ENCODE measurements at places on chromosomes 12 and 14.
A peak's percentile ranks its signal among the peaks of the same experiment; 100 is the strongest.

GRCh38 chr14:33569821-33570687, 380.8 kb downstream of the EGLN3 start:
- no peaks in the 10 kb centered on the region for H3K36me3 ChIP-seq
- no peak for DNase-seq
- no peaks in the 10 kb centered on the region for H3K27me3 ChIP-seq
- H3K4me1 ChIP-seq, result peaks cover 19% of the 10 kb centered on the region

DNA sequence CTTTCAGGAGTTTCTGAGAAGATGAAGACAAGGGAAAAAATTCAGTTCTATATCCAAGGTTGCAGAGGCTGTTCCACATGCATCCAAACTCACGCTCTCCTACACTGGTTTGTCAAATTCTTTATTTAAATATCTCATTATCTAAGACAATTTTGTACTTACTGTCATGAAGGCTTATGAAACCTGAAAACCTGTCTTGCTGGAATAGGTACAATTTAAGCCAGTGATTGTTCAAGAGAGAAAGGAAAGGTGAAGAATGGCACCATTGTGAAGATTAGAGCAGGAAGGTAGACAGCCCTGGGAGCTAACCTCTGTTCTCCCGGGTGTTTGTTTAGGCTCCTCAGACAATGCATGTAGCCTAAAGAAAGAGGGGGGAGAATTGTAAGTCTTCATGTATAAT, 315.1 kb upstream of the PRKD1 start:
- no peak overlapping the region for H3K4me3 ChIP-seq
- no peaks in the 10 kb centered on the region for H3K27me3 ChIP-seq
- no peak for DNase-seq
- no peaks in the 10 kb centered on the region for H3K36me3 ChIP-seq
- H3K4me1 ChIP-seq, result no peaks in the 10 kb centered on the region

- peaks cover 77% of the 10 kb centered on the region for H3K36me3 ChIP-seq
- peaks cover 33% of the 10 kb centered on the region for H3K4me1 ChIP-seq
- DNase-seq, result no peak
- no peak overlapping the region for H3K4me3 ChIP-seq
- no peak overlapping the region for H3K27ac ChIP-seq
Observed at GRCh38 chr14:22910916-22911315, 8.0 kb downstream of the RBM23 start.

DNA sequence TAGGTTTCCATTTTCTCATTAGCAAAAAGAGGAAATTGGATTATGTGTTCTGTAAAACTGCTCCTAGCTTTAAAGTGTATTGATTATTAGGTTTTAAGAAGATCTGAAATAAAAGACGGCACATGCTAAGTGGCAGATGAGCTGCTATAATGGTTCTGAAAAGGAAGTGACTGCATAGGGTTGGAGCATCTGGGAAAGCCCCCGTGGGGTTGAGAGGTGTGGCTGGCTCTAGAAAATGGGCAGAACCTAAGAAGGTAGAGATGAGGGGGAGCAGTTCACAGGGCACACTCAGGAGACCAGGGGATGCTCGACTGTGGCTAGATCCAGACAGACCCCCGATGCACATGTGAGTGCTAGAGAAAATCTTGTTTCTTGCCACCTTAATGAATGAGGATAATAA, 1.9 kb downstream of the IFNG-AS1 start:
- no peak for DNase-seq
- H3K27ac ChIP-seq, result no peak overlapping the region
- H3K27me3 ChIP-seq, result no peaks in the 10 kb centered on the region
- no peaks in the 10 kb centered on the region for H3K4me1 ChIP-seq
- no peak overlapping the region for H3K4me3 ChIP-seq
- H3K36me3 ChIP-seq, result no peaks in the 10 kb centered on the region

GRCh38 chr12:125243811-125244210, 178.6 kb downstream of the AACS start:
- H3K27ac ChIP-seq, result no peak overlapping the region
- H3K4me3 ChIP-seq, result no peak overlapping the region
- H3K4me1 ChIP-seq, result no peaks in the 10 kb centered on the region
- DNase-seq, result no peak
- H3K36me3 ChIP-seq, result no peaks in the 10 kb centered on the region

GRCh38 chr12:49583366-49584094, 15.6 kb upstream of the MCRS1 start:
- no peaks in the 10 kb centered on the region for H3K36me3 ChIP-seq
- H3K27me3 ChIP-seq, result no peaks in the 10 kb centered on the region
- H3K27ac ChIP-seq, result peak overlapping the region; percentile 50
- peaks cover 23% of the 10 kb centered on the region for H3K4me1 ChIP-seq
- no peak for DNase-seq
- no peak overlapping the region for H3K4me3 ChIP-seq

- H3K4me3 ChIP-seq, result no peak overlapping the region
- no peaks in the 10 kb centered on the region for H3K36me3 ChIP-seq
- no peaks in the 10 kb centered on the region for H3K27me3 ChIP-seq
Observed at GRCh38 chr12:24491968-24492367, 456.9 kb downstream of the BCAT1 start.

DNA sequence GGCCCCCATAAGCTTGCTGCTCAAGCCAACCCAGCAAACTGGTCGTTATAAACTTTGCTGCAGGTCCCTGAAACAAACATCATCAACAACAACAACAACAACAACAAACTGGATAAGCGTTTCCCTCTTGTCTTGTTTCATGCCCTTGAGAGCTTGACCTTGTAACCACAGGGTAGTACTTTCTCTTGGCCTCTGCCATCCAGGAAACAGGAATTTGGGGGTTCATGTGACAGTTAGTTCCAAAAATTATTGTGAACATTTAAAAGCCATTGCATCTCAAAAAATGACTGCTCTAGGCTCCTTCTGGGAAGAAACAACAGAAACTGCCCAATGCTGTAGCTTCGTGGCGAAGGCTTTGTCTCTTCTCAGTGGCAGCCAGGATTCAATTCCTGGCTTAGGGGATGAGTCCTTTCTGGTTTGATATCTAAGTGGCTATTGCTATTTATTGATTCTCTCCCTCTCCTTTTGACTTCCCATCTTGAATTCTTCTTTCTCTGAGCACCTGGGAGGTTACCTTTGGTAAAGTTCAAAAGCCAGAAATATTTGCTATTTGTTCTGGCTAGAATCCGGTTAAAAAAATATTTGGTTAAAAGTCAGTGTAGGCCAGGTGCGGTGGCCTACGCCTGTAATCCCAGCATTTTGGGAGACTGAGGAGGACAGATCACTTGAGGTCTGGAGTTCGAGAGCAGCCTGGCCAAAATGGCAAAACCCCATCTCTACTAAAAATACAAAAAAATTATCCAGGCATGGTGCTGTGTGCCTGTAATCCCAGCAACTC, 52.0 kb upstream of the CPM start:
- no peaks in the 10 kb centered on the region for H3K4me1 ChIP-seq
- no peak overlapping the region for H3K4me3 ChIP-seq
- H3K27ac ChIP-seq, result no peak overlapping the region
- no peak for DNase-seq

GRCh38 chr12:8157484-8158198, 826 bp downstream of the ZNF705A start:
- no peaks in the 10 kb centered on the region for H3K36me3 ChIP-seq
- H3K4me1 ChIP-seq, result no peaks in the 10 kb centered on the region
- no peak overlapping the region for H3K4me3 ChIP-seq
- no peak for DNase-seq

DNA sequence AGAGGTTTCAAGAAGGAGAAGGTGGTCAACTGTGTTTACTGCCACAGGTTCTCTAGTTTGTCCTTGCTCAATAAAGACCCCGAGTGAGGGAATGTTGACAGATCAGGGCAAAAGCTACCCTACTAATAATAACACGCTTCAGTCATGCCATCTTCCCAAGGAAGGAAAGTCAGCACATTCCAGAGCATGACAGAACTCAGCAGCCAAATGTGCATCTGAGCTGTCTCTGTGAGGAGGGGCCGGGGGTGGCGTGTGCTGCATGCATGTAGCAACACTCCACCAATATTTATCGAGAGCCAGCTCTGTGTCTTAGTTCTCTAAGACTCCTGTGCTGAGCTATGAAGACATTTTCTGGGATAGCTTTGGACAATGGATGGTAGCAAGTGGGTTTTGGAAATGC, 260.4 kb downstream of the DPF3 start:
- DNase-seq, result peak; percentile 53
- no peak overlapping the region for H3K4me3 ChIP-seq
- peaks cover 6% of the 10 kb centered on the region for H3K4me1 ChIP-seq
- H3K27ac ChIP-seq, result no peak overlapping the region
- no peaks in the 10 kb centered on the region for H3K36me3 ChIP-seq
- H3K27me3 ChIP-seq, result no peaks in the 10 kb centered on the region

- H3K4me1 ChIP-seq, result no peaks in the 10 kb centered on the region
- no peak overlapping the region for H3K27ac ChIP-seq
- no peaks in the 10 kb centered on the region for H3K27me3 ChIP-seq
- no peak for DNase-seq
- no peaks in the 10 kb centered on the region for H3K36me3 ChIP-seq
Observed at GRCh38 chr12:70096759-70097410, 146.3 kb upstream of the CNOT2 start.

DNA sequence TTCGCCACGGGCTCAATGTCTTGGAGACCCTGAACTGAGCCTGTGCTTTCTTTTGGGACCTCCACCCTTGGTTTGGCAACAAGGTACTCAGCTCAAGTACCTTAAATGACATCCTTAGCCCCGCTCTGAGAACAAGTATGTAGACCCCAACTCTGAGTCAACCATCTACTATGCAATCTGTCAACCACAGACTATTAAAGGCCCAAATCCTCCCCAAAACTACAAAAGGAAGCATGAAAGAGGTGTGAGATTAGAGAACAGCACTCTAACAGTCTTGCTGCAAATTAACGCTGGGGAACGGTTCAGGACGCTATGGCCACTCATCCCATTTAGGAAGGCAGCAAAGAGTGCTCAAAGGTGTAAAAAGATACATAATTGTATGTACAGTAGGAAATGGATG, 52.1 kb downstream of the CCDC88C start:
- no peaks in the 10 kb centered on the region for H3K27me3 ChIP-seq
- no peaks in the 10 kb centered on the region for H3K36me3 ChIP-seq
- H3K4me1 ChIP-seq, result peaks cover 13% of the 10 kb centered on the region
- no peak overlapping the region for H3K27ac ChIP-seq
- no peak for DNase-seq

- no peak overlapping the region for H3K27ac ChIP-seq
- no peaks in the 10 kb centered on the region for H3K36me3 ChIP-seq
- H3K27me3 ChIP-seq, result no peaks in the 10 kb centered on the region
- H3K4me1 ChIP-seq, result no peaks in the 10 kb centered on the region
- H3K4me3 ChIP-seq, result no peak overlapping the region
- DNase-seq, result no peak
Observed at GRCh38 chr12:132178801-132179401, 34.6 kb downstream of the NOC4L start.

DNA sequence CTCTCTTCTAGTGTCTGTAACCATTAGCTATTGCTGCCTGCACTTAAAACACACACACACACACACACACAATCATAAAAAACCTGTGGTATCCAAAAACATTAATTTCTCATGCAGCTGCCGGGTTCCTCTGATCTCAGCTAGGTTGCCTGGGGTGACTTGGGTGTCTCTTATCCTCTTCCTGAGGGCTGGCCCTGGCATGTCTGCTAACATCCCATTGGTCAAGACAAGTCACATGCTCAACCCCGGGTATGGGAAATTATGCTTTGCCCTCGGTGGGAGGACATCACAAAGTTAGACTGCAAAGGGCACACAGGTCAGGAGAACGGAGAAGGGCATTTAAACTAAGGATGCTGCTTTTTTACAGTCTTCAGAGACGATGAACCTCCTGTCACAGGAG, 55.7 kb downstream of the TRPV4 start:
- no peak for DNase-seq
- no peak overlapping the region for H3K27ac ChIP-seq
- no peaks in the 10 kb centered on the region for H3K36me3 ChIP-seq
- H3K27me3 ChIP-seq, result no peaks in the 10 kb centered on the region
- no peak overlapping the region for H3K4me3 ChIP-seq

DNA sequence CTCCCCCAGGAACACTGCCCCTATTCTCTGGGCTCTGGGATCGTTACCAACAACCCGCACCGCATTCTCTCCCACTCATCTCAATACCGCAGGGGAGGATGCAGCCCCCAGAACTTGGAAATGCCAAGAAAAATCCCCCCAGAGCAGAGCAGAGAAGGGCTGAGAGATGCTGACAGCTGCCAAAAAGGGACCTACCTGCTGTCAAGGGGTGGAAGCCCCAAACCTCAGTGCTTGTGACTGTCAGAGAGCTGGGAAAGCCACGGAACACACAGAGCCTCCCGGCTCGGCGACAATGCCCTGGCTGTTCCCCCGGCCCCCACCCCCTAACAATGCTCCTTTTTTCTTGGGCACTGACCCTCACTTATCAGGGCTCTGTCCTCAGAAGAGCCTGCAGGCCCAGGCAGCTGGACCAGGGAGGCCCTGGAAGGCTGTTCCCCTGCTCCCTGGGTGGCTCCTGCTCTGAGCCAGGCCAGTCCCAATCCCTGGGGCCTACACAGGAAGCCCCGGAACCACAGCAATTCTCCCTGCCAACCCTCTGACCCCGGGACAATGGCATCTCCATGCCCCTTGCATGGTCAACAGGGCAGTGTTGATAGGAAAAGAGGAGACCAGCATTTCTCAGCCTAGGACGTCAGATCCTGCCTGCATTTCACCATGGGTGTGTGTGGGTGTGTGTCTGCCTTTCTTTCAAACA, 78.9 kb downstream of the ITPK1 start:
- no peaks in the 10 kb centered on the region for H3K36me3 ChIP-seq
- no peak for DNase-seq
- peak overlapping the region; percentile 93 for H3K27ac ChIP-seq
- no peaks in the 10 kb centered on the region for H3K27me3 ChIP-seq
- H3K4me1 ChIP-seq, result peaks cover 100% of the 10 kb centered on the region
- H3K4me3 ChIP-seq, result no peak overlapping the region

DNA sequence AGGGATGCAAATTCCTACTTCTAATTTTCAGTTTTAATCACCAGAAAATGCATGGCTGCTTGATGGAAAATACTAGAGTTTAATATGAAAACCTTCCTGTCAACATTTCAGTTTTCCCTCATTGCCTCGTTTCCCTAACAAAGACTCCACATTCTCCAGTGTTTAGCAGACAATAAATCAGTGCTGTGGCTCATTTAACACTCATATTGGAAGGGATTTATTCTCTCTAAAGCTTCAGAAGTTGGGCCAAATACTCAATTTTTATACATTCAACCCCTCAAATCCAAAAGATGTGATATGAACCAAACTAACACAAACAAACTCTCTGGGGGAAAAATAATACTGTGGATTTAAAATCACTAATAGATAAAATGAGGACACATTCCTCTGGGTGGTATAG, 482.5 kb downstream of the FLRT2 start:
- H3K27ac ChIP-seq, result no peak overlapping the region
- H3K4me3 ChIP-seq, result no peak overlapping the region
- H3K4me1 ChIP-seq, result no peaks in the 10 kb centered on the region
- H3K36me3 ChIP-seq, result no peaks in the 10 kb centered on the region
- no peak for DNase-seq

Measured in esophagus muscularis mucosa (tissue), 4 donors.